ENCODE measurements at places on chromosomes 5 and 9.

DNA sequence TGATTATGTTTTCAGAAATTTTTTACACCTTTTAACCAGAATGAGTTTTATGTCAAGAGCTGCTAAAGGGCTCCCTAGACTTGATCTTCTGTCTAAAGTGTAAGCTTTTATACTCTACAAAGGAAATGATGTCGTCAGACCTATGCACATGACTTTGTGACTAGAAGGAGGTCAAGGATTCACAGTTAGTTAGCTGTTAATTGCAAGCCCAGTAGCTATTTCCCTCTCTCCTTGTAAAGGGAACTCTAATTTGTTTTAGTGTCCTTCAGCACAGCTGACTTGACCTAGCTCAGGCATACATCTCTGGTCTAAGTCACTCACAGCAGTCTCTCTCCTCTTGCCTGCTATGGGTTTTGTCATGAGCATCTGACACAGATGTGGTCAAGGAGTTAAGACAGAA, 173.5 kb upstream of the NREP start:
- no peak for DNase-seq

- DNase-seq, result no peak
Observed at GRCh38 chr9:119441338-119441737, 72.1 kb upstream of the BRINP1 start.

- no peak for DNase-seq
Observed at GRCh38 chr9:8653855-8654254, 854.3 kb upstream of the DMAC1 start.

GRCh38 chr9:73023025-73023541, 70.2 kb upstream of the ALDH1A1 start:
- no peak for DNase-seq

DNA sequence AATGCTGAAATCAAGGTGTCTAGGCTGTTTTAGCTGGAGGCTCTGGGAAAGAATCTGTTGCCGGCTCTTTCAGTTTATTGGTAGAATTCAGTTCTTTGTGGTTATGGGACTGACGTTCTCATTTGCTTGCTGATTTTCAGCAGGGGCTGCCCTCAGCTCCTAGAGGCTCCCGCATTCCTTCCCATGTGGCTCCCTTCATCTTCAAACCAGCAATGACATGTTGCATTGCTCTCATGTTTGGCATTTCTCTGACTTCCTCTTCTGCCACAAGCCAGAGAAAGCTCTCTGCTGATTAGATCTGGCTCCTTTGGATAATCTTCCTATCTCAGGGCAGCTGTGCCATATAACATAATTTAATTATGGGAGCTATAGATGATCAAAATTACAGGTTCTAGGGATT, 360.3 kb downstream of the LRRC70 start:
- DNase-seq, result no peak

DNA sequence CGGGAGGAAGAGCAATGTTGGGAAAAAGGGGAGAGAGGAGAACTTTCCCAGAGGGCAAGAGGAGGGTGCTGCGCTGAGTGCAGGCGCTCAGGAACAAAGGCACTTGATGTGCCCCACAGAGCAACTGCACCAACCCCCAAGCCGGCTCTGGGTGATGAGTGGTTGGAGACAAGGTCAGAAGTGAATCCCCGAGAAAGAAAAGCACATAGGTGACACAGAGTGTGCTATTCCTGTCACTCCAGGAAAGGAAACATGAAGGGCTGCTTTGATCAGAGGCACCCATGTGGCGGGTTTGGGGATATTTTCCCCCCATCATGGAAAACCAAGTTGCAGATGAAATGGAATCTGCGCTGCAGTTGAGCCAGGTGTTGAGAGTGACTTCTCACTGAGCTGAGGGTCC, 20.7 kb upstream of the SLC25A48 start:
- no peak for DNase-seq

- no peak for DNase-seq
Observed at GRCh38 chr9:36486933-36487481, 85.7 kb upstream of the MELK start.
